ENCODE measurements at places on chromosomes 1 and 21. TPM values are rescaled to one million over a fixed set of nuclear protein-coding genes. Genes with fewer than 3 reads are reported as not detected.

DNA sequence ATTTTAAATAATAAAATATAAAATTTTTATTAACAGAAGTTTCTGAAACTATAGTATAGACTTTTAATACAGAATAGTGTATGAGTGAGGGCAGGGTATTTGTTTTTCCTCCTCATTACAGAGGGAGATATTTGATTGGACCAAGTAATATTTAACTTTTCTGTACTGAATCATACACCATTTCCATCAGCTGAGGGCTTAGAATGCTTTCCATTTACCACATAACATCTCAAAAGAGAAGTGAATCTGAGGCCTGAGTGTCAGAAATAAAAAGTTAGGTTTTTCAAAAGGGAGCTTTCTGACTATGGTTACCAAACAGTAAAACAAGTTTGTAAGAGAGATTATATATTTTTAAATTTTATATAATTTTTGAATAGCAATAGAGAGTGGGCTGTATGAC is 29.5 kb downstream of the TLCD4 start:
- DNase-seq: no peak

DNA sequence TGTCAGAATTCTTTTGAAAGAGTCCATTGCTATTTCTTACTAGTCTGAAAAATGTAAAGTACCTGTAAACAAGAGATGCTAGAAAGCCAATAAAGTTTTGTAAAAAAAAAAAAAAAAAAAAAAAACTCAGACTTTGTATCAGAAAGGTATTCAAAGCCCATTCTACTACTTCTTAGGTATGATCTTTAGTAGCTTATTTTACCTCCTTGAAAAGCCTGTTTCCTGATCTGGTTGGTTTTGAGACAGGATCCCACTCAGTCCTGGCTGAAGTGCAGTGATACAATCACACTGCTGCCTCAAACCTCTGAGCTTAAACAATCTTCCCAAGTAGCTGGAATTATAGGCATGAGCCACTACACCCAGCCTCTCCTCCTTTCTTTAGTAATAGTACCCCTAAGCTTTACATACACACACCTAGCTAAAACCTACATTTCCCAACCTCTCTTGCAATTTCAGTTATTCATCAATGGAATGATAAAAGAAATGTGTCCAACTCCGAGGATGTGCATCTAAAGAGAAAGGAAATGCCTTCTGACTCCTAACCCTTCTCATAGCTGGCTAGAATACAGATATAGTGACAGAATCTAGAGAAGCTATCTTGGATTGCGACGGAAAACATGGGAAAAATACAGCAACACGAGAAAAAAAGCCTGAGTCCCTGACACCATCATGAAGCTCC is 30.6 kb downstream of the EPS15 start:
- DNase-seq: no peak

LCE2A gene
- not detected for total RNA-seq

- no peak for DNase-seq
These were observed 1.2 kb downstream of the OR2T1 start for GRCh38 chr1:248404024-248404423.

DNASE2B gene
- total RNA-seq: 1.6 TPM

DNA sequence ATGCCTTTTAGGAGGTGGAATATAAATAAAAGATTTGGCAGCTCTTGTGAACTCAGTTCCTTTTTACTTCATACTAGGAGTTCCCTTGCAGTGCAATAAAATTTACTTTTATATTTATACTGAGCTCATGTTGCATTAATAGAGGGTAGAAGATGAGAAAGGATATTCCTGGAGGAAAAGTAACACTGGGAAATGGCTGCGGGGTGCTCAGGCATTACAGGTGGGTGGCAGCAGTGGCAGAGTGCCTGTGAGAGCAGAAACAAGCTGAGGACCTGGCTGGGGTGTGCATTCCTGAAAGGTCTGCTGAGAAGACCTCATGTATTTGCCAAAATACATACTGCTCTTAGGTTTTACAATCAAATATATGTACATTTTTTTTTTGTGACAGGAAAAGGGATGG is 126.9 kb downstream of the COQ8A start:
- DNase-seq: no peak

Data from ovary (tissue), 10 donors.